ENCODE measurements at places on chromosomes 3 and 15. TPM values are rescaled to one million over a fixed set of nuclear protein-coding genes. Genes with fewer than 3 reads are reported as not detected.

PHC3 gene
- 49.9 TPM for polyA plus RNA-seq

- DNase-seq = no peak
Measured at GRCh38 chr3:61371123-61371522, 119.9 kb upstream of the FHIT start.

GRCh38 chr3:77186728-77187127 is 146.8 kb downstream of the ROBO2 start:
- DNase-seq = peak; percentile 23

- DNase-seq = no peak
Measured at GRCh38 chr3:122800706-122801237, 5.9 kb downstream of the SLC49A4 start.

DNA sequence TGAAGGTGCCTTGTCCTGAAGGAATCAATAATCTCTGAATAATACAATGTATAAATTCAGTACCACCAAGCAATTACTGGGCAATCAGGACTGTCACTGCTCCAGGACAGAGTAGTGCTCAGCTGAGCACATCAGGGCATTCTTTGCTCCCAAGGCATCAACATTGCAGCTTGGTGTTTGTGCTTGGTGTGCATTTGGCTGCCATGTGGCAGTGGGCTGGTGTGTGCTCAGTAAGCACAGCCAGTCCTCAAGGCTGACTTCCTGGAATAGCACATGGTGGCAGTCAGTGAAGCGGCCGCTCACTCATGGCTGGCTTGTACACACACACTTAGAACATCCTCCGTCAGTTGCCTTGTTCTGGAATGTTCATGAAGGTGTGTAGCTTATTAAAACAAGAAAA is 217.0 kb downstream of the EPHB1 start:
- DNase-seq = no peak

- DNase-seq = no peak
Measured at GRCh38 chr3:194083637-194084224, 52.2 kb upstream of the HES1 start.

DNA sequence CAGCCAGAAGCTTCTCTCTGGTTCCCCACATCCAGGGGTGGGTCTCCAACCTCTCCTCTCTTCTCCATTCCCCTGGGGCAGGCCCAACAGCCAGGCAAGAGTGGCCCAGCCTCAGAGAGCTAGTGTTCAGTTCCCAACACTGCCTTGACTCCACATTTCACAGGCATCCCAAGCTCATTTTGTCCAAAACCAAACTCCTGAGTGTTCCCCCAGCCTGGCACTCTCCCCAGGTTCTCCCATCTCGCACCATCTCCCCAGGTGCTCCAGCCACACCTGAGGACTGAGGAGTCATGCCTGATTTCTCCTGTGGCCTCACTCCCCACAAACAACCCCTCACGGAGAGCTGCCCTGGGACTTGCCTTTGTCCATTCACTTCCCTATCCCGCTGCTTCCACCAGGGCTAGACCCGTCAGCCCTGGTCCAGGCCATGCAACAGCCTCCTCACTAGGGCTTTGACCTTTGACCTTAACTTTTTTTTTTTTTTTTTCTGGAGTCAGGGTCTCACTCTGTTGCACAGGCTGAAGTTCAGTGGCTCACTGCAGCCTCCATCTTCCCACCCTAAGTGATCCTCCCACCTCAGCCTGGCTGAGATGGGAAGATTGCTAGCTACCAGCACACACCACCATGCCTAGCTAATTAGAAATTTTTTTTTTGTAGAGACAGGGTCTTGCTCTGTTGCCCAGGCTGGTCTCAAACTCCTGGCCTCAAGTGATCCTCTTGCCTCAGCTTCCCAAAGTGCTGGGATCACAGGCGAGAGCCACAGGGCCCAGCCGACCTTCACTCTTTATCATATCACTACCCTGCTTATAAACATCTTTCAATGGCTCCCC is 3.9 kb upstream of the CSK start:
- DNase-seq = no peak

SSUH2 gene
- 0.12 TPM for polyA plus RNA-seq

- DNase-seq = no peak
Measured at GRCh38 chr3:98811048-98811447, 47.9 kb downstream of the ST3GAL6 start.

DISP2 gene
- polyA plus RNA-seq = 0.36 TPM

DNA sequence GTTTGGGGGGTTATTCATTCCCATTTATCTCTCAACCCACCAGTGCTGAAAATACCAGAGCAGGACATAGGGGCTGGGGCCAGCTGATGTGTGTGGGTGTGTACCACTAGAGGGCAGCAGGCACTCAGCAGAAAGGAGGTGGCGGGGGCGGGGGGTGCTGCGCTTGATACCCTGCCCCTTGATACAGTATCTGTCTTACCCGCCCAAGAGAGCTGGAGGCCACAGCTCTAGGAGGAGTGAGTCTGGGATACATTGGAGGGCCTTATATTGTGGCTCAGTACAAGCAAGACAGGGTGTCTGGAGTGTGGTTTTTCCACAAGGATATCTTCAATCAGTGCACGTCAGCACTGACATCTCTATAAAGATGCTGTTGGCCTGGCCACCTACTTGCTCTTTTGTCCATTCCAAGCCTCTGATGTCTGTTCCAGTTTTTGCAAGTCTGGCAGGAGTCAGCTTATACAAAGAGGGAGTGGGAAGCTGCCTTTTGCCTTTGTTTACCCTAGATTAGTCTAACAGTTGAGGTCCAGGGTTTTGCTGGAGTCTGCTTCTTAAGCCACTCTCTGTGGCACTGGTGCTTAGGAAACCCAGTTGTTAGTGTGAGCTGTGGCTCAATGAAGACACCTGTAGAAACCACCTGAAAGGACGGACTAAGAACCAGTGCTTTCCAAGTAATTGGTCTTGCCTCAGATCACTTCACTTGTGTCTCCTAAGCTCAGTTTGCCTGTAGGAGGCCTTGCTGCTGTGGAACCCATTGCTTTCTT is 1.5 kb upstream of the RBM15B start:
- no peak for DNase-seq

GRCh38 chr3:89506462-89507103 is 399.2 kb downstream of the EPHA3 start:
- DNase-seq = no peak

- no peak for DNase-seq
Measured at GRCh38 chr3:57130571-57131209, 34.5 kb downstream of the IL17RD start.

DNA sequence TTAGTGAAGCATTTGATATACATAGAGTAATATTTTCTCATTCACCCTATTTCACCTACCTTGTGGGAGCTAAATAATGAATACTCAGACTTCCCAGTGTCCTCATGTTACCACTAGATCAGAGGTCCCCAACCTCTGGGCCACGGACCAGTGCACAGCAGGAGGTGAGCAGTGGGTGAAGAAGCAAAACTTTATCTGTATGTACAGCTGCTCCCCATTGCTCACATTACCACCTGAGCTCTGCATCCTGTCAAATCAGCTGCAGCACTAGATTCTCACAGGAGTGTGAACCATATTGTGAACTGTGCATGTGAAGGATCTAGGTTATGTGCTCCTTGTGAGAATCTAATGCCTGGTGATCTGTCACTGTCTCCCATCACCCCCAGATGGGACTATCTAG is 79.4 kb downstream of the RETNLB start:
- DNase-seq = no peak

CNBP gene
- polyA plus RNA-seq = 305 TPM

DNA sequence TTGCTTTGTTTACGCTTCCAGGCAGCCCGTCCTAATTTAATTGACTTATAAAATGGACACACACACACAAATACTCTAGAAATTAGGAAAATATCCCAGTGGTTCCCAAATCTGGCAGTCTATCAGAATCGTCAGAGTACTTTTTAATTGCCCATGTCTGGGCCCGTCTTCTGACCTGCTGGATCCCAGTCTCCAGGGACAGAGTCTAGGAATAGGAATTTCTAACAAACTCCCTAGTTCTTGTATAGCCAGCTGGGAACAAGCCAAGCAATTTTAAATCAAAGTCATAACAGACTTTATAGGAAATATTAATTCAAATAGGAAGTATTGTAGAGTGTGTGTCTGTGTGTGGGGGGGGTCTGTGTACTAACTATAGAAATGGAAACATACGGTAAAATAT is 33.4 kb downstream of the LDHAL6B start:
- no peak for DNase-seq

TAGLN3 gene
- 2.2 TPM for polyA plus RNA-seq
